ENCODE measurements at places on chromosomes 5 and 9.

GRCh38 chr9:99515895-99516656 lies 294.0 kb downstream of the SEC61B start:
- DNase-seq: no peak

DNA sequence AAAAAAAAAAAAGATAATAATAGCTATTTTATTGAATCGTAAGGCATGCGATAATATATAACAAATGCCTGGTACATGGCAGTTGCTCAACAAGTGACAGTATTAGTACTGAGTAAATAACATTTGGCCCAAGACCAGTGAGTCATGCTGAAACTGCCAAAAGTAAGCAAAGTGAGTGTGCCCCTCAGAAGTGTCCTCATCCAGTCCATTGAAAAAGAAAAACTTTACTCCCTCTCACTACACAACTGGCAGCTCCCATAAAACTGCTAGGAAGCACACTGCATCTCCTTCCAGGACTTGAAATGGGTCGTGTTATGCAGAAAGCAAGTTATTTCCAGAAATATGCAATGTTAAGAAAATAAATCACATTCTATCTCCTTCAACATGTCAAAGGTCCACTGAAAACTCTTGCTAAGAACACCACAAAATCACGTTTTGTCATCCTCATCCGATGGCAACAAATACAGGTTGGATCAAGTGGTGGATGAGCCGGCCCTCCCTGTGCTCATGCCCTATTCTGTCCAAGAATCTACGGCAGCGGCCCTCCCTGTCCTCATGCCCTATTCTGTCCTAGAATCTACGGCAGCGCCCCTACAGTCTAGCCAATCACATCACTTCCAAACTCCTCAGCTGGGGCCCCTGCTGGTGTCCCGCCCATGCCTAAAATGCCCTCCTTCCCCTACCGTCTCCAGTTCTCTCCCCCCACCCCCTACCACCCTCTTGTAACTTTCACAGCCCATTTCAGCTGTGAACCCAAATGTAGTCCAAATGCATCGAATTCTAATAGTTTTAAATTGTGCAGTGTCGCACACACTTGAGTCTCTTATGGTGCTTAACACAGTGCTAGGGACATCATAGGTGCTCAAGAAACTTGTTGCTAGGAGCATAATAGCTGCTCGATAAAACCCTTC lies 12.5 kb downstream of the PTCH1 start:
- DNase-seq: no peak

DNA sequence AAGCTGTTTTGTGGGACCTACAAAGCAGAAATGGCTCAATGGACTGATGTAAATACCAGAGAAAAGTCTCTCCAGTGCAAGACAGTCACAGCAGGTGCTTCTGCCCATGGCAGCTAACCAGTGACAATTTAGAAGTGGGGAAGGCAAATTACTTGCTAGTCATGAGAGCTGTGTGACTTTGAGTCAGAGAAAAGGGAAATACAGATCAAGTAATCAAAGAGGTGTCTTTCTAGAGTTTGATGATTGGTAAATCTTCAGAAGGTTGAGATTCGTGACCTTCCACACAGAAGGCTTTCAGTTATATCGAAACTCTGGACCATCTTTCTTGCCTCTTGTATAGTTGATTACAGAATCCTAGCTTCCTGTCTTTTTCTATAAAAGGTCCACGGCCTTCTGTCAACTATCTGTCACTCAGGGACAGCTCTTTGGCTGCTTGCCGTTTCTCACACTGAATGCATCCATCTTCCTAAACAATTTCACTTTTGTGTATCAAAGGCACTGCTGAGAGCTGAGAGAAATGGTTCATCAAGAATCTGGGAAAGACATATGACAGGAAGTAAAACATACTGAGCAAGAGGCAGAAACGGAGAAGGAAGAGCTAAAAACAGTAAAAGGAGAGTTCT lies 993.9 kb upstream of the ACO1 start:
- no peak for DNase-seq

GRCh38 chr9:19049917-19050636 lies 850 bp downstream of the RRAGA start:
- DNase-seq: no peak

DNA sequence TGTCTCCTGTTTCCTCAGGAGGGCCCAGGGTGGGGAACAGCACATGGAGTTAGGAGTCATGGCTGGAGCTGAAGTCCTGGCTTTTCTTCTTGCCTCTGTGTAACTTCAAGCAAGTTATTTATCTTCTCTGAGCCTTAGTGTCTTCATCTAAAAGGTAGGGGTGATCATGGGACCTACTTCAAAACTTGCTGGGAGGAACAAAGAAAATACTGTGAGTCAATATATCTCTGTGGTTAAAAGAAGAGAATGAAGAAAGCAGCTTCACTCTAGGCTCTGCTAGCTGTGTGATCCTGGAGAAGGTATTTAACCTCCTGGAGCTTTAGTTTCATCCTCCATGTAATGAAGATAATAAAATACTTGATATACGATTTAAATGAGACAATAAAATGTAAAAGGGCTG lies 26.5 kb downstream of the AFAP1L1 start:
- DNase-seq: no peak

GRCh38 chr5:150105928-150106615 lies 19.7 kb upstream of the CSF1R start:
- DNase-seq: no peak

DNA sequence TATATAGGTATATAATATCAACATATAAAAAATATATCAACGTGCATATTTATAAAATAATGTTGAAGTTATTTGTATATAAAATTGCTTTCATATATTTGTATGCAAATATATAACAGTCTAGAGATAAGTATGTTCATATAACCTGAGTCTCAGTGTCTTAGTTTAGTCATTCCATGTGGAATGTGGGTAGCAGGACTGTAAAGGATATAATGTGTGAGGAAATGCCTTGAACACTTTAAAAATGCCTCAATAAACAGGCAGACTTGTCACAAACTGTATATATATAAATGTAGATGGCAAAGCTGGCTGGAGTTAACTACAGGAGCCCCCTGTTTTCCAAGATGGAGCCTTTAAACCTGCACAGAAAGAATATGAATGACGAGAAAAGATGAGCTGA lies 48.4 kb downstream of the CCDC125 start:
- no peak for DNase-seq

GRCh38 chr9:87513161-87513560 lies 15.5 kb downstream of the DAPK1 start:
- DNase-seq: no peak

GRCh38 chr5:151214614-151215545 lies 9.0 kb downstream of the CCDC69 start:
- no peak for DNase-seq

- DNase-seq: no peak
These were observed 233.2 kb upstream of the RFX3 start for GRCh38 chr9:3758816-3759576.

DNA sequence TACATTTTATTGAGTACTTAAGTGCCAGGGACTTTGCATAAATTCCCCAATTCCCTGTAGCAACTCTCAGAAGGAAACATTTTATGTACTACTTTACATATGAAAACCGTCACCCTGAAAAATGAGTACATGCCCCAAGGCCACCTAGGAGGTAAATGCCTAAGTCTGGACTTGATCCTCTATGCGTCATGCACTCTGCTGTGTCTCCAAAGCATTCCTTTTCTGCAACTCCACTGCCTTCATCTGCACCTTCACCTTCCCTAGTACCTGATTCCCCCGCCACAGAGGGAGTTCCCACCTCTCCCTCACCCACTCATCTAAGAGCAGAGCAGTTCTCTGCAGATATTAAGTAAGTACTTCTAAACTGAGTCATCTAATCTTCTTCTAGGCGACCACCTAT lies 75.2 kb upstream of the HRH2 start:
- DNase-seq: no peak

DNA sequence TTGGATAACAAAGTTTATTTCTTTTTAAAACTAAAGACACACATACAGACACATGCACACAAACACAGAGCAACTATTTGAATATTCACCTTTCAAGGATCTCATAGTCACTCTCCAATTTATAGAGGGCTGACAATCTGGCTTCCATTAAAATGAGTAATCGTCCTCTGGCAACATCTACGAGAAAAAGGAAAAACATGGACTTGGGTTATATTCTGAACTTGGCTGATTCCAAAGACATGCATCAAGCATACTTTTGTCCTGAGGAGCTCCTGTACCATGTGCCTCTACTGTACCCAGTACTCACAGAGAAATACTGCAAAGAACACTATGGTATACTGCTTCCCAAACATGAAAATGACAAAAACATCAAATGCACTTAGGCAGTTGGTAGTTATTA lies 15.4 kb downstream of the IARS1 start:
- no peak for DNase-seq

DNA sequence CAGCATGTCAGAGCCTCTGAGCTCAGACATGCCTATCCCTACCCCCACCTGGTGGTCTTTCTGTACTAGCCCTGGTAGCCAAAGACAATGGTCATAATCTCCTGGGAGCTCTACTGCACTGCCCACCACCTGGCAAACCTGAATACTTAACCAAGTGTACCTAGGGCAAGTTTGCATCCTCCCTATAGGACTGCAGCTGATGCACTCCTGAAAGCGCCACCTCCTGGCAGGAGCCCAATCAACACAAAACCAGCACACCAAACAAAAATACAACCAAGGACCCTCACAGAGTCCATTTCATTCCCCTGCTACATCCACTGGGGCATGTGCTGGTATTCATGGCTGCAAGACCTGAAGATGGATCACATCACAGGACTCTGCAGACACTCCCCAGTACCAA lies 14.8 kb upstream of the FAM174A start:
- DNase-seq: no peak

GRCh38 chr9:2741441-2742158 lies 24.3 kb downstream of the KCNV2 start:
- DNase-seq: no peak

- no peak for DNase-seq
These were observed 234.4 kb upstream of the GAS1 start for GRCh38 chr9:87181670-87182069.

DNA sequence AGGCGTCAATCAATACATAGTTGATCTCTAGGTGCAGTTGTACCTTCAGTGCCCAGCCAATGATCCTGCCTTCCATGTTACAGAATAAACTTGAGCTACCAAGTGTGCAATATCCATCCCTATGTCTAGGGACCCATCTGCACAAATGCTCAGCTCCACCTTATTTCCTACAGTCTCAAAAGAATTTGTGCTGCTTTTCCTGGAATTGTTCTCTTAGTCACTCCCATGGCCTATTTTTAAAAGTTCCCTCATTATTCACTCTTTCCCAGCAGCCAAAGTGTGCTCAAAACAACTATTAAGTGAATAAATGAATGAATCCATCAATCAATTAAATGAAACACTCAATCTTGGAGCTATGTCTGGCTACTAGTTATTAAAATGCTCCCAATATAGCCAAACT lies 14.7 kb downstream of the LIX1 start:
- no peak for DNase-seq

DNA sequence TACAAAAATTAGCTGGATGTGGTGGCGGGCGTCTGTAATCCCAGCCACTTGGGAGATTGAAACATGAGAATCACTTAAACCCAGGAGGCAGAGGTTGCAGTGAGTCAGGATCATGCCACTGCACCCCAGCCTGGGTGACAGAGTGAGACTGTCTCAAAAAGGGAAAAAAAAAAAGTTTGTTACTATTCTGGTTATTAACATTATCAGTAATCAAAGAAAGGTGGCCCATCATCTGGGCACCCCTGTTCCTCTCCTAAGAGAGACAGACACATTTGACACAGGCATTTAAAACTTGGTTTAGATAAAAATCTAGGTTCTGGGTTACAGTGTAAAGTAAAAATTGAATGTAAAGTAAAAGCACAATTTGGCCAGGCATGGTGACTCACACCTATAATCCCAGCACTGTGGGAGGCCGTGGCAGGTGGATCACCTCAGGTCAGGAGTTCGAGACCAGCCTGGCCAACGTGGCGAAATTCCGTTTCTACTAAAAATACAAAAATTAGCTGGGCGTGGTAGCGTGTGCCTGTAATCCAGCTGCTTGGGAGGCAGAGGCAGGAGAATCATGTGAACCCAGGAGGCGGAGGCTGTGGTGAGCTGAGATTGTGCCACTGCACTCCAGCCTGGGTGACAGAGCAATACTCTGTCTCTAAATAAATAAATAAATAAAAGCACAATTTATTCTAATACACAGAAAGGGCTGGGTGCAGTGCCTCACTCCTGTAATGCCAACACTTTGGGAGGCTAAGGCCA lies 16.7 kb upstream of the PHYHD1 start:
- DNase-seq: no peak

DNA sequence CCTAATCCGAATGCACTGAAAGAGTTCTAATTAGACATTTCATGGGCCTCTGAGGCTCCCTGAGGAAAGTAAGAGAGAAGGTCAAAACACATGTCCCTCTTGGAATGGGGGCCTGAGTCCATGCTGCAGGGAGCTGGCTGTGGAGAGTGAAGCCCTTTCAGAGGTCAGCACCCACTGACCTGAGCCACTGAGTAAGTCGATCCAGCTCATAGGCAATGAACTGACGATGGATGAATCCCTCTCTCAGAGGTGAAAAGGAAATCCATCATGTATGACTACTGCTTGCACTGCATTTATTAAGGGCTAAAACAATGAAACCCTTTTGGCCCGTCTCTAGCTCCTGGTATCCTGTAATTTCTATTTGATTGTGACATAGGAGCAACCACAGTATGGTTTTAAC lies 288.9 kb upstream of the VLDLR start:
- DNase-seq: no peak

DNA sequence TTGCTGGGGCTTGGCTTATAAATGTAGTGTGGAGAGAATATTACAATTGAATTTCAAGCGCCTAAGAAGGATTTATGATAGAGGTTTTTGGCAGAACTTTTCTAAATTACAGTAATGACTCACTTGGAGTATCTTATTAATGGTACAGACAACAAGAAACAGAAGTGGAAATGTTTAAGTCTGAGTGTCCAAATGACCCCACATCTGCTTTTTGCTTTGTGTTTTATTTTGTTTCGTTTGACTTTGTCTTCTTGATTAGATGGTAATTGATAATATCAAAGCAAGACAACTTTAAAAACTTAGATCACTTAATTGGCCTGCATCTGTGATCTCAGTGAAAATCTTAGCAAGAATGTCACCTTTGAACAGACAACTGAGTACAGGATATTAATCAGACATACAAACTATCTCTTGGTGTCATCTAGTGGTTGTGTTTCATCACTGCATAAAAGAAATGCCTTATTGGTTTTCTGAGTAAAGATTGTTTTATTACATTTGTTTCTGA lies 577.4 kb downstream of the ISL1 start:
- no peak for DNase-seq

GRCh38 chr5:84384604-84385575 lies at the start of gene EDIL3:
Gene EDIL3, minus strand, starts transcription at chr5:84384880. Its CDS starts 506 bp downstream, at chr5:84384374.
- DNase-seq: no peak

DNA sequence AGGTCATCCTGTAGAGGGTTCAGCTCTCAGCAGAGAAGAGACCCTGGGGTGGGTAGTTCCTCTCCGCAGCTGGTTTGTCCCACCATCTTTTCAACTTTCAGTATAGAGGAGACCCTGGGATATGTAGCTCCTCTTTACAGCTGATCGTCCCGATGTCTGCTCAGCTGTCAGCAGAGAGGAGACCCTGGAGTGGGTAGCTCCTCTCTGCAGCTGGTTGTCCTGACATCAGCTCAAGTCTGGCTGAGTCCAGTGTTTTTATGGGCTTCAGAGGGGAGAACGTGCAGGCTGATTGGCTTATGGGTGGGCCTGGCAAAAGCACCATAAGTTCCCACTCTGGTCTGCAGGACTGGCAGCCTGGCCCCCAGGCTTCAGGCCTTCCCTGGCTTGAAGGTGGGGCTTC lies 80.8 kb downstream of the NLN start:
- no peak for DNase-seq

GRCh38 chr5:66874004-66874403 lies 277.8 kb downstream of the MAST4 start:
- DNase-seq: no peak
